ENCODE measurements at places on chromosomes 5 and 9. TPM values are rescaled to one million over a fixed set of nuclear protein-coding genes. Genes with fewer than 3 reads are reported as not detected.

Gene SLCO4C1
- 0.29 TPM for total RNA-seq

DNA sequence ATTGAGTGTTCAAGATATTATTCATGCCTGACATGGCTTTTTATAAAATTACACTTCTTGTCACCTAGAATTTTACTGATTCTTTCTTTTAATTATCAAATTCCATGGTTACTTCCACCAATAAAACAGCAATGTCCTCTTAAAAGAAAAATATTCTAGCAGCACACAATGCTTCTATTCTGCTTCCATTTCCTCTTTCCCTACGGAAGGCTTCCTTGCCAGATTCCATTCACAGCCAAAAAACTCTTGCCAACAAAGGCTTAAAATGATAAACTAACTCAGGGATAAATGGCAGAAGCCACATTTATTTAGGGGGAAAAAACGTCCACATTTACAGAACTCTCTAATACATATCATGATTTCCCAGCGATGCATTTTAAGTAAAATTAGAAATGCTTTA, 111.6 kb downstream of the CTNND2 start:
- DNase-seq: no peak

DNA sequence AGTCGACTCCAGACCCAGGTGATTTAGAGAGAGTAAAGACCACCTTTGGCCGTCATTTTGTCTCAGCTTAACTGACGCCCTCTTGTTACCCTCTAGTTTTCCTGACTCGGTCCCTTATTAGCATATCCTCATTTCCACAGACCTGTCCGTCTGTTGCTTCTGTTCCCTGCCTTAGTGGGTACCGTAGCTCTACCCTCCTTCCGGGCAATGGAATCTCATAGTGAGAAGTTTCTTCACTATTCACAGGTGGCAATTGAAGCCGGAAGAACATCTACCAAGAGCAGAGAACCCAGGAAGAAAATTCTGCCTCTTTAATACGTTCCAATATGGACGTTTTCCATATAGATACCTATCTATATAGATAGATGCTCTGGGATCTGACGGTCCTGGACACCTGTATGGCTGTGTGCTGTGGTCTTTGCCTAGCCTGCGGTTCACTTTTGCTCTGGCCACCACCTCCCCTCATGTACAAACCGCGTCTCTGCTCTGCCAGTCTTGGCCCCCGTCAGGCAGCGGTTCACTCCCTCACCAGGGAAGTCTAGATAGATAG, 652 bp upstream of the TMEM161B start:
- DNase-seq: peak; percentile 11

GRCh38 chr5:148466236-148466580, 82.5 kb downstream of the FBXO38 start:
- no peak for DNase-seq

- no peak for DNase-seq
Observed at GRCh38 chr9:93536874-93537273, 39.5 kb upstream of the PHF2 start.

DNA sequence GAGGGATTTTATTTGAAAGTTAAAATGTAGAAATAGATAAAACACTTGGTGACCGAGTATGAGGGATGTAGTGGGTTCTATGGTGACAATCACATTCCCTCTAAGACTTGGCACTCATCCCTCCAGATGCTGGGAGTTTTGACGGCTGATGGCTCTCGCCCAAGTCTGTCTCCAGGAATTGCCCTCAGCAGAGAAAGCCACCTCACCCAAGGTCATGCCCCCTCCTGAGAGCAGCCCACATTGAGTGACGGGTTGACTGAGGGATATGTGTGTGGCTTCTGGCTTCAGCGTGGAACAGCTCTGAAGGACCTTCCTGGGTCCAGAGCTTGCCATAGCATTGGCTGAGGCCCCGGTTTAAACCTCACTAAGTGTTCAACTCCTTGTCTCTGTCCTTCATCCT, 19.4 kb downstream of the CAVIN4 start:
- DNase-seq: no peak

- no peak for DNase-seq
Observed at GRCh38 chr9:127961613-127962155, 19.1 kb downstream of the EEIG1 start.

GRCh38 chr5:140338336-140338735, 8.1 kb downstream of the HBEGF start:
- DNase-seq: no peak

Gene NR4A3
- 36.9 TPM for total RNA-seq

DNA sequence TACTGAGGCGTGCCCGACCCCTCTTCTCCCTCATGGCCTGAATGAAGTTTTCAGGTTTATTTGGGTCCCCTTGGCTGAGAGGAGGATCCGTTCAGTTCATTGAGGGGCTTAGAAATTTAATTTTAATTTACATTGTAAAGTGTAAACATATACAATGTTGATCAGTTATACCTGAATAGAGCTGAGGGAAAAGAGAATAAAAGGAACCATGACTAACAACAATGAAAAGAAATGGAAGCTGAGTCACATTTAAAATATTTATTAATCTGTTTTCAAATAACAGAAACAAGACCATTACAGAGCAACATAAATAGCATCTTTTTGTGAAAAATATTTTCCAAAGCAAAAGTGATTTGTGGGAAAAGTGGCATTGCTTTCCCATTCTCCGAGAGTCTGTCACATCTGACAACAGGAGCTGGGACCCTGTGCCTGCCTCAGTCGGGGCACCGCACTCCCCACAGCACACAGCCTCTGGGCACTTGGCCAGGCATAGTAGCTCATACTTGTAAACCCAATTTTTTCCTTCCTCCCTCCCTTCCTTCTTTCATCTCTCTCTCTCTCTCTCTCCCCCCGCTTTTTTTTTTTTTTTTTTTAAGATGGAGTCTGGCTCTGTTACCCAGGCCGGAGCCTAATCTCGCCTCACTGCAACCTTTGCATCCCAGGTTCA, 28.7 kb downstream of the PROP1 start:
- no peak for DNase-seq

Measured in activated naive CD8-positive, alpha-beta T cell treated with anti-CD3 and anti-CD28 coated beads for 36 hours (primary cell).